ENCODE measurements at places on chromosomes 12 and 14.

DNA sequence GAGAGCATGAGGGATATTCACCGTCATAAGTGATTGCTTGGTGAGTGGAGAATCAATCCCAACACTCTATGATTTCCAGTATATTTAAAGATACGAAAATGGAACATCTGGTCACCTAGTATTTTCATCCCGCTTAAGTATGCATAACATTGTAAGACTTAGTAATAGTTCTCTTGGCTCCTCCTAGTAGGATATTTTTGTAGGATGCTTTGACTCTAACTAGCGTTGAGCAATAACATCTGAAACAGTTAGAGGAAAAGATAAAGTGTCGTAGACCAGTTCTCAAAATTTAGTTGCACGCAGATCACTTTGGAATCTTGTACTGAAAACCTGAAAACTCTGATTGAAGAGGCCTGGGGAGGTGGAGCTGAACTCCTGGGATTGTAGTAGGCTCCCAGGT lies 7.6 kb downstream of the SAMD4A start:
- DNase-seq, result no peak

DNA sequence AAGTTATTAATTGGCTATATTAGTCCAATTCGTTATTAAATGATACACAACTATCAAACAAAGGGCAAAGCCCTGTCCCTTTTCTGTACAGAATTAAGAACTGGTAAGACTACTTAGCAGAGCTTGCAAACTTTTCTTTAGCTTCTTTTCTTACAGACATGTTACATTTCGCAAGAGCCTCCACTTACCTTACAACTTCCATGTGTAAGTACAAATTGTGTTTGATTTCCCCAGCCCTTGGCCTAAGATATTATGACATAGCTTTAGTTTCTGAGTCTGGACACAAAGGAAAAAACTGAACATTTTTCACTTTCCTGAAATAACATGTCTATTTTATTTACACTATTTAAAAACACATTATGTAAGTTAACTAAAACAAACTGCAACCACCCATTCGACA lies 1.7 kb downstream of the ATF7 start:
- no peak for DNase-seq

GRCh38 chr12:53872367-53872766 lies 66.3 kb upstream of the HOXC13 start:
- no peak for DNase-seq

DNA sequence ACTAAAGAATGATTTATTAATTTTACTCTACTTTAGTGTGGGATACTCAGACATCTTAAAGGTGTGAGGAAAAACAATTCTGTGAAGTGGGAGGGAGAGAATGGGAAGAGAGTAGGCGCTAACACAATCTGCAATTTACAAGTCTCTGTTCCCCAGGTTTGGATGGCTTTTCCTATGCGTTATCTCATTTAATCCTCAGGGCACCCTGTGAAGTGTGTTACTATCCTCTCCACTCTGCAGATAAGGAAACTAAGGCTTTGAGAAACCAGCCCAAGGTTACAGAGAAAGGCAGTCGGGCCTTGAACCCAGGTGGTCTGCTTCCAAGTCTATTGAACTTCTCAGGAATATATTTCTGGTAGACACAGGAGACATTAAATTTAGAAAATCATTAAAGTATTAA lies 36.2 kb upstream of the TUBA1C start:
- DNase-seq, result no peak

DNA sequence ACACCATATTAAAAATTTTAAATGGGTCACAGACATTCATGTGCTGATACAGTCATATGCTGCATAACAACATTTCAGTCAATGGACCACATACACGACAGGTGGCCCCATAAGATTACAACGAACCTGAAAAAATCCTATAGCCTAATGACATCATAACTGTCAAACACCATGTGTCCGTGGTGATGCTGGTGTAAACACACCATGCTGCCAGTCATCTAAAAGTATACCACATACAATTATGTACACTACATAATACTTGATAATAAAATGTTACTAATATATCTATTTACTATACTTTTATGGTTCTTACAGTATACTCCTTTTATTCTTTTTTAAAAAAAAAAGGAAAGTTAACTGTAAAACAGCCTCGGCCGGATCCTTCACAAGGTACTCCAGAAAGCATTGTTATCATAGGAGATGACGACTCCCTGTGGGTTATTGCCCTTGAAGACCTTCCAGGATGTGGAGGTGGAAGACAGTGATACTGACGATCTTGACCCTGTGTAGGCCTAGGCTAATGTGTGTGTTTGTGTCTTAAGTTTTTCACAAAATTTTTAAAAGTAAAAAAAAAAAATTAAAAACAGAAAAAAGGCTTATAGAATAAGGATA lies 5.0 kb upstream of the TDG start:
- no peak for DNase-seq

Measured in right renal pelvis (tissue), 4 donors.